ENCODE measurements at places on chromosomes 5 and 9.

DNA sequence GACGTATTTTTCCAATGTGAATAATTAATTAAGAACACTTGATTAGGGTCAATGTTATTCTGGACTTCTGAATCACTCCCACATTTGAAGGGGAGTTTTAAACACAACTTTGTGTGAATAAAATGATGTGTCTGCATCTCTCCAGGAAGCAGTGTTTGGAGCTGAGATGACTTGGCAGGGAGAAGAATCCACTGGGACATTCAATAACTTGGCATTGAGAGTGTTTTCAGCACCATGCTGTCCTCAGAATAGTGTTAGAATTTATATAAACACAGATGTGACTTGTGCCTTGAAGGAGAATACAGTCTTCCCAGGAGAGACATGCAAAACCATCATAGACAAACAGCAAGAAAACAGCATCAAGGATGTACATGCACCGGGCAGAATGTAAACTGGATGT lies 32.7 kb upstream of the KCNMB1 start:
- no peak for DNase-seq

DNA sequence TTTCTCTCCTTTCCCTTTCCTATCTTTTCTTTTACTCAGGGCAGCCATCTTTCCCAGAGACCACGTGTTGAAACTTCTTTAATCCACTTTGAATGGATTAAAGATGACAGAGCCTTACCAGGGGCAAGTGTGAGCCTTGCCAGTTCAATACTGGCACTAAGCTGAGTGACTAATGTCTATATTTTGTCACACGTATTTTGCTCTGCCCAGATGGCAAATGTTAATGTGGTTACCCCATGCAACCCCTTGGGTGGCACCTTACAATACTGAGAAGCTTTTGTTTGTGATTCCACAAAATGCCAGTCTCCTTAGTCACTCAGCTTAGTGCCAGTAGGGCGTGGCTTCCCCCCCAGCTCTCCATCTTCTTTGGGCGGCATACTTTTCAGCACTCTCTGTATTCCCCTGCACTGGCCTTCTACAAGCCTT lies 24.8 kb downstream of the ANXA1 start:
- DNase-seq = no peak

DNA sequence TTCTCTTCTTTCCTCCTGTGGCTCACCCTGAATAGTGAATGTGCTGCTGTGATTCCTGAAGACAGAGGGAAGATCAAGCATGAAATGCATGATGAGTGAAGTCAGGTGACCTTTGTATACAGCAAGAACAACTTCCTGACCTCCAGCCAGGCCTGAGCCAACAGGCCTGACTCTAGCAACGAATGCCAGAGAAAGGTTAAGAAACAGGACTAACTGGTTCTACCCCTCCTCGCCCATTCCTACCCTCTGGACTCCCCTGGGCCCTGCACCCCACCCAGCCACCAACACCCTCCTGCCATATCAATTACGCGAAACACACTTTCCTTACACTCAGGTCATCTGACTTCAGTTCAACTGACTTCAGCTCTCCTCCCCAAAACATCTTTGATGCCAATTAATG lies 4.9 kb downstream of the SUSD1 start:
- no peak for DNase-seq

DNA sequence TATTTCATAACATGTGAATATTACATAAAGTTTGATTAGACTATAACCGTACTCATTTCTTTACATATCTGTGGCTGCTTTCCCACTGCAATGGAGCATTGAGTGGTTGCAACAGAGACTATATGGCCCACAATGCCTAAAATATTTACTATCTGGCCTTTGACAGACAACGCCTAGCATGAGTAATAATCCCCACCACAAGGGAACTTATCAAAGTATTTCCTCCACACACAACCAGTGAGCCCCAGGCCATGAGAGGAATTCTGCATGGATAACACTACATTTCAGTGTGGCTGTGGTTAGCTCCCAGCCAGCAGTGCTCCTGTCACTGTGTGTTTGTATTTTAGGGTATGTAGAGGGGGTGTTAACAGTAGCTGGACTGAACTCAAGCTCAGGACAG lies 54.8 kb downstream of the FAM81B start:
- no peak for DNase-seq

DNA sequence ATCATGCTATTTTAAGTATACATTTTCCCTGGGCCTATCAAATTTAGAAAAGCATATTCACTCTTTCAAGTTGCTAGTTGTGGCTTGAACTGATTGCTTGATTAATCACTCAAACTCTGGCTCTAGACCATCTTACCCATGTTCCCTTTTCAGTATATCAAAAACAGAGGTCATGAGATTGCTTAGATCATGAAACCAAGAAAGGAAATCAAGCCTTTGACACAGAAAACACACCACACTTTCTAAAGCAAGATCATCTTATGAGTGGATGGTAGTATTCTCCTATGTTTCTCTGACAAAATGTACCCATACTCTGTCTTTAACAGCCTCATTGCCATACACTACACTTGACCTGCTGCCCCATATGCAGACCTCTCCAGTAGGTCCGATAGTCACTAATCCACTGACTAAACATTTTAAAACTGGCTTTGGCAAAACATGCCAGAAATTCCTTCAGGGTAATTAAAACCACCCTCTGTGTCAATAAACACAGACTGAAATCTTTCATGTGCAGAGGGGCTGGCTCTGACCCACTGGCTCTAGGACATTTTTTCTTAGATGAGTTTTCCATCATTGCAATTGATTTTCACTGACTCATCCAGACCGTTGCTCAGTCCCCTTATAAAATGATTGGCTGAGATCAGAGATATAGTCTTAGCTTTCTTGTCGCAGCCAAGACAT lies 18.2 kb downstream of the PPP2R2B start:
- DNase-seq = no peak

- no peak for DNase-seq
Observed at GRCh38 chr9:74887981-74888370, 255 bp upstream of the TRPM6 start.

GRCh38 chr9:133057006-133057405 lies 4.8 kb upstream of the CEL start:
- DNase-seq = no peak

Data from effector CD4-positive, alpha-beta T cell (primary cell).